ENCODE measurements at places on chromosomes 6 and 20.

DNA sequence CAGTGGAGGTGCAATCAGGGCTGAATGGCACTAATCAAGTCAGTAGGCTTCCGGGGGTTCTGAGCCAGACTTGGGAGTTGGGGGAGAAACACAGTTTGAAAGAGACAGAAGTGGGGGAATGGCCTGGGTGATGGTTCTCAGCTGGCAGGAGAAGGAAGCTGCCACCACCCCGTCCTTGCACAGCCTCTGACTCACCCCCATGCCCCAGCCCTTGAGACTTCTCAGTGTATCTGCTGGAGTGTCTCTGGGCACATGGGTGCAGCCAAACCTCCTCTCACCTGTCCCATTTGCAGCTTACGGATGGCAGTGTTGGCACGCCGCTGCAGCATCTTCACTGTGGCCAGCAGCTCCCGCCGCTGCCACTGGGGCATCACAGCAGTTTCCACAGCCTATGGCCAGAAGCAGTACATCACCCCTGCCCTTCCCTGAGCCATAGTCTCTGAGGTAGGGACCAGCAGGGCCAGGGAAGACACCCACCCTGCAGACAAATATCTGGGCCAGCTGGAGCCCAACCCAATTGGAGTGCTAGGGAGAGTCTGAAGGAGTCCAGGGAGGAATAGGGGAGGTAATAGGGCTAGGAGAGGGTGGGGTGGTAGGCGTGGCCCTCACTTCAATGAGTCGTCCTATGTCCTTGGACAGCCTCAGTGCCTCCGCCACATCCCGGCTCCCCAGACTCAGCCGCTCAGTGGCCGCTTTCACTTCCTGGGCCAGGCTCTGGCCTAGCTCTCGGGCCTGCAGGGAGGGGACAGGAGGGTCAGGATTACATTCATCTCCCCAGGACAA lies 11.2 kb downstream of the AARS2 start:
- no peak for DNase-seq

DNA sequence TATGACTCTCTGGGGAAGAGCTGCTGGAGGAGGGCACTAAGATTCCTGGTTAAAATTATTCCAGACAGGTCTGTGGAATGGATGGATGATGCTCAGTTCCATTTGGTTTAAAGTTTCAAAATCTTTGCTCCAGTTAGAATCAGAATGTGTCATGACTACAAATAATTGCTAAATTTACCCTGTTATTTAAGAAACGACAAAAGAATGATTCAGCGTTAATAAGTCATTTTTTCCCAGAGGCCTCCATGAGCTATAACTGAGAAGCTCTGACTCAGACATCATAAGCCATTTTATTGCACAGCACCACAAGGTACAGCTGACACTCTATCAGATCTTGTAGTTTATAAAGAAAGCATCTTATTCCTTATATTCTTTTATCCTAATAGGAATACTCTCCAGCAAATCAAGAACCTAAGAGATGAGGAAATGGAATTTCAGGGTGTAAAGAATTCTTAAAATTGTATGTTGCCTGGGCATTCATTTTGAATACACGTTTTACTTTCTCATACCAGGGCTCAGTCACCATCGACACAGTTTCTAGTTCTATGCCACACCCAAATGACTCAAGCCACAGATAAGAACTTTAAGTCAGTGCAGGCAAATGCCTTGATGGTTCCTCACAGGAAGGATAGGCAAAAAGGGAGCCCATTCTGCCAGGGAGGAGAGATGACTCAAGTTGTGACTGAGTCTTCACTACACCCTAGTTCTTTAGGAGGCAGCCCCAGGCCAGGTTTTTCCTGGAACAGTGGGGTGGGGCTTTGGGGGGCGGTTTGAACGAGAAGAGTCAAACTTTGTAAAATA lies 636.0 kb downstream of the MMUT start:
- DNase-seq, result no peak

DNA sequence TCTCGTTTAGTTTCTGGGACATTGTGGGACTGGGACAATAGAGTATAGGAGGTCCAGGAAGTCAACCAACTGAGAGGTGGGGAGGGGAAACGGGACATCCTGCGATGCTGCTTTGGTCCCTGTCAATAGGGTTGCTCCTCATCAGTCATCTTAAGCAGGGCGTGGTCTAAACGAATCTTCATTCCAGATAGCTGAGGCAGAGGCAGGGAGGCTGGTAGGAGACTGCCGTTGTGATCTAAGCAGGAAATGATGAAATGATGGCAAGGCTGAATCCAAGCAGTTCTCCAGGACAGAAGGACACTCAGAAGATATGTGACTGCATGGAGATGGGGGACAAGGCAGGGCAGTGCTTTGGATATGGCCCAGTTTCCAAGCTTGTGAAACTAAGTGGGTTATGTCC lies 953.4 kb downstream of the KIF16B start:
- no peak for DNase-seq

GRCh38 chr6:37926661-37927060 lies 107.1 kb downstream of the ZFAND3 start:
- no peak for DNase-seq

DNA sequence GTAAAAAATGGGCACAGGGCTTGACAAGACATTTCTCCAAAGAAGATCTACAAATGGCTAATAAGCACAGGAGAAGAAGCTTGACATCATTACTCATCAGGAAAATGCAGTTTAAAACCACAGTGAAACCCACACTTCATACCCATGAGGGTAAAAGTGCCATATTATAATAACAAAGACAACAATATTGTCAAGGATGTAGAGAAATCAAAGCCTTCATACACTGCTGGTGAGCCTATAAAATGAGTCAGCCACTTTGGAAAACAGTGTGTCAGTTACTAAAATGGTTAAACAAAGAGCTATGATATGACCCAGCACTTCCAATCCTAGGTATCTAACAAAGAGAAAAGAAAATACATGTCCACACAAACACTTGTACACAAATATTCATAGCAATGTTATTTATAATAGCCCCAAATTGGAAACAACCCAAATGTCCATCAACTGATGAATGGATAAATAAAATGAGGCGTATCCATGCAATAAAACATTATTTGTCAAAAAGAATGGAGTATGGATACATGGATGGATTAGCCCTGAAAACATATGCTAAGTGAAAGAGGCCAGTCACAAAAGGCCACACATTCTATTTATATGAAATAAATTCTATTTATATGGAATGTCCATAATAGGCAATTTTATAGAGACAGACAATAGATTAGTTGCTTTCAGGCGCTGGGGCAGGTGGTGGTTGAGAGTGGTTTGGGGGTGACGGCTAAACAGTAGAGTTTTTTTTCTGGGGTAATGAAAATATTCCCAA lies 11.5 kb upstream of the IL20RA start:
- DNase-seq, result no peak

- no peak for DNase-seq
Measured at GRCh38 chr6:168418711-168419121, 22.3 kb upstream of the SMOC2 start.

All from RPMI8226 (cell line).